ENCODE measurements at places on chromosomes 3 and 15. TPM values are rescaled to one million over a fixed set of nuclear protein-coding genes. Genes with fewer than 3 reads are reported as not detected.

Gene PRR23A
- not detected for total RNA-seq

Gene EOGT
- total RNA-seq: 23.5 TPM

Gene ZPLD1
- not detected for total RNA-seq

Gene EBLN2
- total RNA-seq: 0.89 TPM

Gene CILP
- total RNA-seq: under 0.01 TPM

Gene MORC1
- not detected for total RNA-seq

Gene ST6GAL1
- total RNA-seq: 3.5 TPM

Gene IGSF10
- 0.15 TPM for total RNA-seq
